NCI-H526 treated with DMSO at 0.1 percent for 48 hours (cell line): ENCODE measurements at places on chromosomes 6 and 20.

DNA sequence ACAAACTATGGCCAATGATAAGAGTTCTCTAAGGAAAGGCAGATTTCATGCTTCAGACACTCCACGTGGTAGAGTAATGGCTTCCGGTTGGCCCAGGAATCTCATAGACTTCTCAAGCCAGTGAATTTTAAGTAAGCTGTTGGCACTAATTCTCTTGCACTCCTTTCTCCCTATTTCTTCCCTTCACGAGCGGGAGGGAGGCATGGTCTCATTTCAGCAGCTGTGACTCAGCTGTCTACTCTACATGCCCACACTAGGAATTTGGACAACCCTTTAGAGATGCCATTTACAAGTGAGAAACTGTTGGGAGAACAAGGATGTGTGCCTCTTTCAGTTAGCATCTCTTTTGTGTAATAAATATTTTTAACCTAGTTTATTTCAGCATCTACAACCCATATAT is 107.7 kb downstream of the PTPRK start:
- DNase-seq = no peak

GRCh38 chr6:160130729-160131484 is 9.3 kb downstream of the SLC22A1 start:
- no peak for DNase-seq

DNA sequence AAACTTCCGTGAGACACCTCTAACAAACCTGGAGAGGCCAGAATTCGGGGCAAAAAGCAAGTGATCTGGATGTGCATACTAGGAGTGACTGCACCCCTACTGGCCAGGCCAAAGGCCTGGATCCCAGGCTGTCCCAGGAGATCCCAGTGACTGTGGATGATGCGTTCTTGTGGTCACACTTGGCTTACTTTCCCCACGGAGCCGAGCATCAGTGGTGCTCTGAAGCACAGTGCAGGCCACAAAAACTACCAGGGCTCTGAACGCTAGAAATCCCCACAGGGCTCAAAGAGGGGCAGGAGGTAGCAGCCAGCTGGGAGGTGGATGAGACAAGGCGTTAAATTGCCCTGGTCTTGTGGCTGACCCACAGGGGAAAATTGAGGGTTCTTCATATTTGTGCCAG is 7.1 kb downstream of the TRIM26 start:
- no peak for DNase-seq

DNA sequence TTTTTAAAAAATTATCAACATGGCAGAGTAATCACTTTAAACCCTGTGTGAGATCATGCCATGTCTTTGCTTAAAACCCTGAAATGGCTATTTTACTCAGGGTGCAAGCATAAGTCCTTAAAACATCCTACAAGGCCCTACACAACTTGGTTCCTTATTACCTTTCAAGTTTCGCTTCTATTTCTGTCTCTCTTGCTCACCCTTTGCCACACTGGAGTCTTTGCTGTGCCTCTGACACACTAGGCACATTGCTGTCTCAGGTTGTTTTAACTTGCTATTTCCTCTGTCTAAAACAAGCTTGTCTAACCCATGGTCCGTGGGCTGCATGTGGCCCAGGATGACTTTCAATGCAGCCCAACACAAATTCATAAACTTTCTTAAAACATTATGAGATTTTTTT is 55.6 kb downstream of the KIAA0408 start:
- DNase-seq = no peak

- no peak for DNase-seq
Measured at GRCh38 chr20:37994512-37994911, 38.7 kb downstream of the TTI1 start.

DNA sequence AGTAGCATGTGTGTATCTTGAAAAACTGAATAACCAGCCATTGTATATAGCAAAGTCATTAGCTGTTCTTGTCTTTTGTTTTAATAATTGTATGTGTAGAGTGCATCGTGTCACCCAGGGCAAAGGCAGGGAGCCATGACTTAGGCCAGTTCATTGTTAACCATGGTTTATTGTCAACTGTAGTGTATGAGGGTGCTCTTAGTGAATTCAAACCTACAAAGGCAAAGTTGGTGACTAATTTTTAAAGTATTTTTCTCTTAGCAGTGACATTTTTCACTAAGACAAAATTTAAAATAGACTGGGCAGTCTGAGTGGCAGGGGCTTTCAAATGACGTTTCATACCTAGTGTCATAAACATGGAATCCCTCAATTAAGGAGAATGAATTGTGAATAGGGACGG is 79.0 kb downstream of the TULP4 start:
- no peak for DNase-seq

GRCh38 chr6:90982581-90982980 is 395.7 kb upstream of the MAP3K7 start:
- no peak for DNase-seq

- DNase-seq = no peak
Measured at GRCh38 chr6:105733556-105734162, 330.8 kb upstream of the PREP start.

- no peak for DNase-seq
Measured at GRCh38 chr6:6177754-6178153, 142.7 kb downstream of the F13A1 start.

DNA sequence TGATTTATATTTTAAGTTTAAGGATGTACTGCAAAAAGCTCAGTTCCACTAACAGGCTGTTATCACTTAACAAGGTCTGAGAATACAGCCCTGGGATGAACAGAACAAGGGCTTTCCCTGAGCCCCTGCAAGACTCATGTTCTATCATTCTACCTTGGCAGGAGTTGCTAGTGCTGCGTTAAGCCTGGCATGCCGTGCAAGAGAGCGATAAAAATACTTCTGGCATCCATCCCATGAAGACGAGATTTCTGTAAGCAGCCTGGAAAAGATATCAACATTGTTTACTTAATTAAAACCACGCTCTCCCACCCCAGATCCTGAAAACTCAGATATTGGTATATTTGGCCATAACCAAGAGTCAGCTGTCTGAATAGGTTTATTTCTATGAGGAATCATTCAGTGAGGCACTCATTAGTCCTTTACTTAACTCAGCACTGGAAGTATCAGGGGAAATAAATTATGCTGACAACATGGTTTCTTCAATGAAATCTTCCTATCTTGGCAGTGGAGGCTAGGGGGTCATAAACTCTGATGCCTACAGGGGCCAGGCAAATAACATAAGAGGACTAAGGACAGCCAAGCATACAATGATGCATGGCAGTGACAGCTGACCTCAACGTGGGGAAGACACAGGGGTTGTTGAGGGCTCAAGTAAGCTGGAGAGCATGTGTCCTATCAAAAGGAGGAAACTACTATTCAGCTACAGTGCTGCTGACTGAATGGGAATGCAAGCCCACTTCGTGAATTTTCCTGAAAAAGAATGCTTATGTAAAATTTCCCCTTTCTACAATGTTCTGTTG is 37.6 kb upstream of the LYRM2 start:
- DNase-seq = no peak

DNA sequence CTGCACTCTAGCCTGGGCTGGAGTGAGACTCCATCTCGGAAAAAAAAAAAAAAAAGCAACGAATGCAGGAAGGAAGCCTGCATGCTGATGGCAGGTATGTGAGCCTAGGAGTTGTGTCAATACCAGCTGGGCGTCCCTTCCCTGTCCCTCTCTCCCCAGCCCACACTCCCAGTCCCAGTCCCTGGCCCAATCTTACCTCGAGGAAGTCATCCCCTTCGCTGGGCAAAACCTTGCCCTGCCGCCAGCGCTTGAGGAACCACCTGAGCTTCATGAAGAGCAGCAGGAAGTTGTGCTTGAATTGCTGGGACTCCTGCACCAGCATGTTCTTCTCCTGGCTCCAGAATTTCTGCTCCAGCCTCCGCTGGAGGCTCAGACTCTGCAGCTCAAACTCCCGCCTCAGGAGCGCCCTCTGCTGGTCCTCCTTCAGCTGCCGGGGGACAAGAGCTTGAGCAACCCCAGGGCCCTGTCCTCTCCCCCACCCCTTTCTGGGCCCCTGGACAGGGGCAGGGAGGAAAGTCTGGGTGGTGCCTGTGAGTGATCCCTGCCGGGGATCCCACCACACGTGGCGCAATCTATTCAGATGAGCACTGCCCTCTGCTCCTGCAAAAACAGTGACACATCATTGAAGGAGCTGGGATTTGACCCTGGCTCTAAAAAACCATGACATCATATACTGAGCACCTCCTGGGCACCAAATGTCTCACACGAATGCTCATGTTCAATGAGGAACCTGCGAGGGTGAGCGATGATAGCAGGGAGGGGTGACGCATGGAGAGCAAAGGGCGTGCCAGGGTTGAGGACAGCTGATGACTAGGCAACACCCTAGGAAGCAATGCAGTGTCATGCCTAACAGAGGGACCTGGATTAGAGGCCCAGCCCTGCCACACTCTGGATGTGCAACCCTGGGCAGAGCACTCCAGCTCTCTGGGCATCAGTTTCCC is 35.0 kb upstream of the DSN1 start:
- DNase-seq = no peak

DNA sequence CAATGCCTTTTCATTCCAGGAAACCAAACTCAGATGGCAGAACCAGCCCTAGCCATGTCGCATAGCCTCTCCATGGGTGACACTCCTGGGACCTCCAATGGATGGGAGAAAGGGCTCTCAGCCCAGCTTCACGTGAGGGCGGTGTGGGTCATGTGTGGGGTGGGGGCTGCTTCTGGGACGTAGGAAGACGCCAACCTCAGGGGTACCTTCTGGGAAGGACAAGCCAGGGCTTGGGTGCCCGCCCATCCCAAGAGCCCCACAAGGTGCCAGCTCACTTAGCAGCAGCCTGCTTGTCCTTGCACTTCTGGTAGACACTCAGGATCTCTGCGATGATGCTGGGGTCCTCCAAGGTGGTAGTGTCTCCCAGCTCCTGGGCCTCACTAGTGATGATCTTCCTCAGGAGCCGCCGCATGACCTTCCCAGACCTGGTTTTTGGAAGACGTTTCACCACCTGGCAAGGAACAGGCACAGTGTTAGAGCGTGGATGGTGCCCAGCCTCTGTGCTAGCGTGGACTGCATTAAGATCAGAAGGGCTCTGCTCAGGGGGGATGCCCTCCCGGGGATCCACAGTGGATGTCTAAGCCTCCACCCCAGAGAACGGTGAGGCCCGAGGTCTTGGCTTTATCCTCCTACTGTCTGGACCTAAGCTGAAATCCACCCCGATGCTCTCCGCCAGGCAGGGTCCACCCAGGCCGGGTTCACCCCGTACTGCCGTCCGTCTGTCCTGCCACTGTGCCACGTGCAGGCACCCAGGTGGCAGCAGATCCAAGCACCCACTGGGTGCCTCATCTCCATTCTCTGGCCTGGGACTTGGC is 15.1 kb upstream of the APMAP start:
- no peak for DNase-seq

GRCh38 chr6:86949771-86950170 is 12.4 kb downstream of the HTR1E start:
- DNase-seq = no peak

DNA sequence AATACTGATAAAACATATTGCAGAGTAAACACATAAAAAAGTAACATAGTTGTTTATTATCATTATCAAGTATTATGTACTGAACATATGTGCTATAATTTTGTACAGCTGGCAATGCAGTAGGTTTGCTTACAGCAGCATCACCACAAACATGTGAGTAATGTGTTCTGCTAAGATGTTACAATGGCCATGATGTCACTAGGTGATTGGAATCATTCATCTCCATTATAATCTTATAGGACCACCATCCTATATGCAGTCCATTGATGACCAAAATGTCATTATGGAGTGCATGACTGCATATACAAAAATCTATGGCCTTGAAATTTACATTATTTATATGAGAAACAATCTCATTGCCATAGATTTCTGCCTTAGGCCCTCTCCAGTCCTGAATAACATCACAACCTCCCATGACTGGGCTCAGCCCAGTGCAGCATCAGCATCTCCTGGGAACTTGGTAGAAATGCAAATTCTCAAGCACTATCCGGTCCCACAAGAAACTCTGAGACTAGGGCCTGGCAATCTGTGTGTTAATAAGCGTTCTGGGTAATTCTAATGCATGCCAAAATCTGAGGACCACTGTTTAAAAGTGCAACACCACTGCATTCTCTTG is 352.0 kb upstream of the MARCKS start:
- no peak for DNase-seq

- DNase-seq = no peak
Measured at GRCh38 chr20:36298061-36298460, 8.1 kb upstream of the DLGAP4 start.

DNA sequence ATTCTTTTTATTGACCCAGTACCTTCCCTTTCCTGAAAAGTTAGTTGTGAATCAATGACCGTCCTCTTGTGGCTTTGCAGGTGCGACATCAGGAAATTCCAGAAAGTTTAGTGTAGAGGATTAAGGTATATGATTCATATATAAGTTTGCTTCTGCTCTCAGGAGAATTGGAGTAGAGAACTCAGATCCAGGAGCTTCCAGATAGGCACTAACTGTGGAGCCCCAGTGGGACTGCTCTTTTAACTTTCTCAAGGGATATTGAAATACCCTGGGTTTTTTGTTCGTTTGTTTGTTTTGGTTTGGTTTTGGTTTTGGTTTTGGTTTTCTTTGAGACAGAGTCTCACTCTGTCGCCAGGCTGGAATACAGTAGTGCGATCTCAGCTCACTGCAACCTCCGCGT is 9.5 kb downstream of the TAAR2 start:
- DNase-seq = no peak

- no peak for DNase-seq
Measured at GRCh38 chr6:51926125-51926524, 161.3 kb downstream of the PKHD1 start.

GRCh38 chr20:57097245-57097915 is 169.1 kb downstream of the BMP7 start:
- DNase-seq = no peak

GRCh38 chr20:12916699-12917098 is 92.1 kb upstream of the SPTLC3 start:
- DNase-seq = no peak

GRCh38 chr6:111918825-111919224 is 45.6 kb upstream of the FYN start:
- DNase-seq = no peak

GRCh38 chr6:5906842-5907241 is 99.9 kb downstream of the NRN1 start:
- no peak for DNase-seq

DNA sequence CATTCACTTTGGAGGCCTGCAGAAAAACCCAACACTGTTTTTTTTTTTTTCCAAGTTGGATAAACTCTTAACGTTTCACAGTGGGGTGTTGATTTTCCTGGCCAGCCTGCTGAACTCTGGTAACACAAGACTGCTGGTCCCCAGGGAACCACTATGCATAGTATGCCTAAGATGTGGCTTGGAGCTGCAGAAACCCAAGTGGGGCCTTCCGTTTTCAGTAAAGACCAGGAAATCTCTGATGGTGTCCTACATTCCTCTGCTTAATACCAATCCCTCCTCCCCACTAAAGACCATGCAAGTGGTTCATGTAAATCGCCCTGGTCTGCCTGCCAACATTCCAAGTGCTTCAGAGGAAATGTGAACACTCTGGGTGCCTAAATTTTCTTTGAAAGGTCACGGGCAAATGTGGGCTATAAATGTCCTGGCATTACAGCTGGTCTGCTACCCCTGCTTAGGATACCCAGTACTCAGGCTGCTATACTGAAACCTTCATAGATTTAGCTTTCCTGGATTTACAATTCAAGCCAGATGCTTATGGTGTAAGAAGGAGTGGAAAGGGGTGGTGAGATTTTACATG is 615.4 kb downstream of the MAFB start:
- no peak for DNase-seq
